Lower lobe of right lung (tissue), 2 donors: ENCODE measurements at places on chromosomes 11 and 22. TPM values are rescaled to one million over a fixed set of nuclear protein-coding genes. Genes with fewer than 3 reads are reported as not detected.

GRCh38 chr11:73632996-73633395 is 13.4 kb upstream of the PLEKHB1 start:
- H3K4me1 ChIP-seq = no peaks in the 10 kb centered on the region
- no peak overlapping the region for H3K4me3 ChIP-seq
- no peaks in the 10 kb centered on the region for H3K36me3 ChIP-seq

GRCh38 chr11:84800755-84801346 is 826.3 kb downstream of the DLG2 start:
- no peak for DNase-seq
- no peaks in the 10 kb centered on the region for H3K36me3 ChIP-seq
- no peaks in the 10 kb centered on the region for H3K27me3 ChIP-seq
- no peak overlapping the region for H3K4me3 ChIP-seq
- no peak overlapping the region for H3K27ac ChIP-seq
- H3K4me1 ChIP-seq = no peaks in the 10 kb centered on the region

DNA sequence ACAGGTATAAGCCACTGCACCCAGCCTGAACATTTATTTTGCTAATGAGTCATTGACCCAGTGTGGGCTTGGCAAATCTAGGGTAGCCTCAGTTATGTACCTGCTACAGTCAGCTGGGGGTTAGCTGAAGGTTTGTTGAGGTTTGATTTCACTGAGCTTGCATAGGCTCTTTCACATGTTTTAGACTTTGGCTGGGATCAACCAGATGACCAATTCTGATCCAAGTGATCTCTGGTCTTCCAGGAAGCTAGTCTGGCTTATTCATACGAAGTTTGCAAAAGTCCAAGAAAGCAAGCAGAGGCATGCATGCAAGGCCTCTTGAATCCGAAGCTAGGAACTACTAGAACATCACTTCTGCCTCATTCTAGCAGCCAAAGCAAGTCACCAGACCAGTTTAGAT is 21.0 kb downstream of the SERPING1 start:
- no peaks in the 10 kb centered on the region for H3K27me3 ChIP-seq
- no peaks in the 10 kb centered on the region for H3K4me1 ChIP-seq
- no peak overlapping the region for H3K27ac ChIP-seq
- no peak overlapping the region for H3K4me3 ChIP-seq

DNA sequence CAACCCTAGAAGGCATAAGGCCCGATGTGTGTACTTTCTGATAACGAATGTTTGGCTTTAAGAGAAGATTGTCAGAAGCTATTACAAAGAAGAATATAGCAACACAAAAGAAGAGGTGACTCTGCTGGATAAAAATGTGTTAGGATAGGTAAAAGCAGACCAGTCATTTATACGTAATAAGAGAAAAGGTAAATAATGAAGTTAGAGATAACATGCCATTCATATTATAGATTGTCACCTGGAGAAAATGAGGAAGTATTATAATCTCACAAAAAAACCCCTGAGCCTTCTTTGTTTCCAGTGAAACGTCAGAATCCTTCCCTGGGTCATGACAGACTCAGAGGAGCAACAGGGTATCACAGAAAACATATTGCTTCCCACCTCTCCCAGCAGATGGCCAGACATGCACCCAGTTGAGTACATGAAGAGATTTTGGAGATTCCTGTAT is 36.1 kb downstream of the PPFIA1 start:
- H3K27ac ChIP-seq = no peak overlapping the region
- H3K4me3 ChIP-seq = no peak overlapping the region
- peaks cover 12% of the 10 kb centered on the region for H3K4me1 ChIP-seq

DNA sequence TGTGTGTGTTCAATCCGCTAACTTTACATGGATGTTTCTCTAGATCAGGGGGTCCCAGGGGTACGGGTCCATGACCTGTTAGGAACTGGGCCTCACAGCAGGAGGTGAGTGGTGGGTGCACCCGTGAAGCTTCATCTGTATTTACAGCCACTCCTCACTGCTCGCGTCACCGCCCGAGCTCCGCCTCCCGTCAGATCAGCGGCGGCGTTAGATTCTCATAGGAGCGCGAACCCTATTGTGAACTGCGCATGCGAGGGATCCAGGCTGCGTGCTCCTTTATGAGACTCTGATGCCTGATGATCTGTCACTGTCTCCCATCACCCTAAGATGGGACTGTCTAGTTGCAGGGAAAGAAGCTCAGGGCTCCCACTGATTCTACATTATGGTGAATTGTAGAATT is 31.9 kb downstream of the MRGPRD start:
- DNase-seq = no peak
- H3K36me3 ChIP-seq = no peaks in the 10 kb centered on the region
- H3K4me1 ChIP-seq = no peaks in the 10 kb centered on the region
- H3K4me3 ChIP-seq = no peak overlapping the region

GRCh38 chr11:121372028-121372427 is 79.5 kb downstream of the SC5D start:
- no peak for DNase-seq
- no peak overlapping the region for H3K4me3 ChIP-seq
- H3K36me3 ChIP-seq = no peaks in the 10 kb centered on the region
- H3K27me3 ChIP-seq = no peaks in the 10 kb centered on the region
- peaks cover 16% of the 10 kb centered on the region for H3K4me1 ChIP-seq
- H3K27ac ChIP-seq = no peak overlapping the region

GRCh38 chr11:59841514-59841913 is 3.8 kb downstream of the CBLIF start:
- no peak overlapping the region for H3K27ac ChIP-seq
- H3K36me3 ChIP-seq = no peaks in the 10 kb centered on the region
- H3K4me3 ChIP-seq = no peak overlapping the region

GRCh38 chr11:69155302-69156234 is at the start of gene SMIM38:
SMIM38 (plus strand) TSS chr11:69155935; CDS start chr11:69157847, 1,912 bp downstream.
- peaks cover 21% of the 10 kb centered on the region for H3K4me1 ChIP-seq
- peaks cover 7% of the 10 kb centered on the region for H3K27me3 ChIP-seq
- no peak within 1 kb of the TSS for H3K4me3 ChIP-seq
- no peak for DNase-seq

DNA sequence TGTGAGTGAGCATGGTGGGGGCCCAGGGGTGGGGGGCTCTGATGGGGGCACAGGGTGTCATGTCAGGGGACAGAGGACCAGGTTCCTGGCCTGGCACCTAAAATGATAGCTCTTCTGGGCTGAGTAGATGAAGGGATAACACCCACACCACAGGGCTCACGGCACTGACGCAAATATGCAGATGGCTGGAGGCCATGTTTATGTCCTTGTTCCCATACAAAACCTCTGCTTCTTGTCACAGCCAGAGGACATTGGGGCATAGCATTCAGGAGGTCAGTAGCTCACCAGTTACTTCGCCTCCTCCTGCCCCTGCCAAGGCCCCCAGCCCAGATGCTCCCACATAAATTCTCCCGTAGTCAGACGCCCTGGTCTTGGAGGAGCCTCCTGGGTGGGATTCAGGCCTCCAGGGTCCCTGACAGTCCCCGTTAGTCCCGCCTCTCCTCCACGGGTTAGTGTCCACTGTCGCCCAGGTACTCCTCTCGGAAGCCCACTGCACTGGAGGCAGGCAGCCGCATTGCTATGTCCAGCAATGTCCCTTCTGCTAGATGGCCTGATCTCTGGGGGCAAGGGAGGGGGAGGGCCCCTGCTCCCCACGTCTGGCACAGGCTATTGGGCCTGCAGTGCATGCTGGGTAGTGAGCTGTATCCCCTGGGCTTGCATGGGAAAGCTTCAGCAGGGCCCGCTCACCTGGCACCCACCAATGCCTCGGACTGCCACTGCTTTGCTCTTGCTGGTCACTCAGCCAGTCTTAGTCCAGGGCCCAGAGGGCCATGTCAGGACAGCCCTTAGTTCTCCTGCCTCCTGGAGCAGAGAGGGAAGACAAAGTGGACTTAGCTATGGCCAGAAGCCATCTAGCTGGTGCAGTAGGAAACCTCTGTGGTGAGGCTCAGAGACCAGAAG is 75.6 kb upstream of the MYOD1 start:
- H3K27ac ChIP-seq = no peak overlapping the region
- no peak for DNase-seq
- no peaks in the 10 kb centered on the region for H3K27me3 ChIP-seq
- H3K4me1 ChIP-seq = no peaks in the 10 kb centered on the region
- H3K36me3 ChIP-seq = no peaks in the 10 kb centered on the region

GRCh38 chr11:57641011-57641807 is 8.5 kb downstream of the YPEL4 start:
- H3K4me1 ChIP-seq = peaks cover 51% of the 10 kb centered on the region
- H3K4me3 ChIP-seq = no peak overlapping the region
- H3K27ac ChIP-seq = no peak overlapping the region
- no peaks in the 10 kb centered on the region for H3K27me3 ChIP-seq
- DNase-seq = no peak
- no peaks in the 10 kb centered on the region for H3K36me3 ChIP-seq

DNA sequence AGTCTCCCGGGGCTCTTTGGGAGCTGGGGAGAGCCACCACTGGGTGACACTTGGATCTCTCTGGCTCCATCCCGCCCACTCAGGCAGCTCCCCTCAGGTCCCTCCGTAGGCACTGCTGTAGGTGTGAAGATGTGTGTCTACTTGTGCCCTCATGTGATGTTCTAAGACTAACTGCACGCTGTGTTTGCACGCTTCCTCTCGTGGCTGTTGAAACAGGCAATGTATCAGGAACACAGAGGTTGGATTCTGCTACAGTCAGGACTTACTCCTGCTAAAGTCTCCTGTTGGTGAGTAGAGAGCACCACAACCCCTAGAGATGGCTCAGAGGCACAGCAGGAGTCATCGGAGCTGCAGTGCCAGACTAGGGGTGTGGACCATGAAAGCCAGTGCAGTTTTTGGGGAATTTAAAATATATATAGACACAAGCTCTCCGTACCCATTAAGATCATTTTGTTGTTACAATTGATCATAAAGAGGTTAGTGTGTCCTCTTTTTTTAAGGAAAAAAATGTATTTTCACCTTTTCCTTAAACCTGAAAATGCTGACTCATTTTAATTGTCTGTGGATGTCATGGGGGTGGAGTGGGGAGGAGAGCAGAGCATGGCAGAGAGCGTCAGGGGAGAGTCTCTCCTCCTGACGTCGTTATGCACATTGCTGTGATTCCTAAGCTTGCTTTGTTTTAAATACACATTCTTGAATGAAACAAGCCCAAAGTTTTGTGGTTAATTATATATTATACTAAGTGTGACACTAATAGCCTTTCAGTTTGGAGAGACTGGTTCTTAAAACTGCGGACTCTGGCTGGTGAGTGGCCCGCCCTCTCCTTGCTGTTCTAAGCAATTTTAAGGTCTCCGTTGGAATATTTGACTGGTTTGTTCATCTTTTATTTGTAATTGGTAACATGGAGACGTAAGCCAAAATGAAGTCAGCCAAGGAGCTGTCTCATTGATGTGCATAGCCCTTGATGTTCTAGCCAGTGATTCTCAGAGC is 16.2 kb upstream of the CTTN start:
- H3K36me3 ChIP-seq = peaks cover 71% of the 10 kb centered on the region
- no peaks in the 10 kb centered on the region for H3K27me3 ChIP-seq
- H3K4me3 ChIP-seq = no peak overlapping the region
- DNase-seq = no peak
- peaks cover 7% of the 10 kb centered on the region for H3K4me1 ChIP-seq

OR5A2 gene
- total RNA-seq = not detected

CCDC73 gene
- 0.09 TPM for total RNA-seq

PTH gene
- not detected for total RNA-seq

DBX1 gene
- not detected for total RNA-seq

TRIM51G gene
- not detected for total RNA-seq

SLCO2B1 gene
- total RNA-seq = 332 TPM
